HFFc6 (cell line): ENCODE measurements at places on chromosomes 2 and 18.

DNA sequence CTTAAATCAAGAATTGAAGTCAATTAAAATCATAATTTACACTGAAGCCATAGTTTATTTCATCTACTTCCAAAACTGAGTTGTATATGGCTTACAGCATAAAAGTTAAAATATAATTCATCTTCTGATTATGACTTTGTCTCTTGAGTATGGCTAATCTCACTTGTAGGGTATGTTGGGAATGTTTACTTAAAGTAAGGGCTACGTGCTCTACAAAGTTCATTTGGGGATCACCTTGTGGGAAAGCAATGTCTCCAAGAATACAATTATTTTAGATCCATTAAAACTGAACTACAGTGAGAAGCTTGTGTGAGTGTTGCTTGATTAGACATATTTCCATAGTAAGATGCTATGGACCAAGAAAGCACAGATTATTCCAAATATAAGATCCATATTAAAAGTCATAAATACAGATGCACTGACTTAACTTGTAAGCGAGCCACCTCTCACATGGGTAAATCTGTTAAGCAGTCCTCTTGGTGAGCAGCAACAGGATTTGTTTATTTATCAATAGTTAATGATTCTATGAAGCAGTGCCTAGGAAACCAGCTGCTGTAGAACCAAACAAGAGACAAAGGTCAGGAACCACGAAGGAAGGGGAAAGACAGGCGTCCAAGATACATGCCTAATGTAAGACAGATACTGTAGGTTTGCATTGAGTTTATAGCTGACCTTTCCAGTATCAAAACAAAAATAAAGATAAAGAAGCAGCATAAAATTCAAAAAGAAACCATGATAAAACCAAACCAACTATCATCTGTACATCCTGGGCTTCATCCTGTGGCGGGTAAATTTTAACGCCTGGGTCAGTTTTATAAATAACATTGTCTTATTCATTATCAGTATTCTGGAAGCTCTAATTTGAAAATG lies 24.8 kb downstream of the DSG4 start:
- DNase-seq, result no peak

GRCh38 chr2:207920321-207920720 lies 105.0 kb downstream of the PLEKHM3 start:
- DNase-seq, result no peak

DNA sequence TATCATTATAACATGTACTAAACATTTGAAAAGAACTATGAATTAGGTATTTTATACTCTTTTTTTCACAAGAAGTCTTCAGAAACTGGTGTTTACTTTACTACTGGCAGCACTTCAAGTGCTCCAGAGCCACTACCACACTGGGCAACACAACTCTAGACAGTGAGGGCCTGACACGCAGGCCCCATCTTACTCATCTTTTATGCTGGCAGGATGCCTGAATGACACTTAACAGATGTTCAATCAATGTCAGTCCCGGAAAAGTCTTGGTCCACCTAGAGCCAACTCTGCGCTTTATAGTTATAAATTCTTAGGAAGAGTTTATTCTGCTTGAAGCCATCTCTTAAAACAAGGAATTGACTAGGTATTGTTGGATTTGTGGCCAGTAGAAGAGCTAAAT lies 8.7 kb upstream of the WIPF1 start:
- DNase-seq, result peak; percentile 83

- no peak for DNase-seq
These were observed 113.6 kb downstream of the MRO start for GRCh38 chr18:50706199-50706598.

GRCh38 chr2:230898016-230898712 lies 26.9 kb downstream of the GPR55 start:
- no peak for DNase-seq

- DNase-seq, result no peak
These were observed 16.3 kb upstream of the ITGA4 start for GRCh38 chr2:181440919-181441318.

DNA sequence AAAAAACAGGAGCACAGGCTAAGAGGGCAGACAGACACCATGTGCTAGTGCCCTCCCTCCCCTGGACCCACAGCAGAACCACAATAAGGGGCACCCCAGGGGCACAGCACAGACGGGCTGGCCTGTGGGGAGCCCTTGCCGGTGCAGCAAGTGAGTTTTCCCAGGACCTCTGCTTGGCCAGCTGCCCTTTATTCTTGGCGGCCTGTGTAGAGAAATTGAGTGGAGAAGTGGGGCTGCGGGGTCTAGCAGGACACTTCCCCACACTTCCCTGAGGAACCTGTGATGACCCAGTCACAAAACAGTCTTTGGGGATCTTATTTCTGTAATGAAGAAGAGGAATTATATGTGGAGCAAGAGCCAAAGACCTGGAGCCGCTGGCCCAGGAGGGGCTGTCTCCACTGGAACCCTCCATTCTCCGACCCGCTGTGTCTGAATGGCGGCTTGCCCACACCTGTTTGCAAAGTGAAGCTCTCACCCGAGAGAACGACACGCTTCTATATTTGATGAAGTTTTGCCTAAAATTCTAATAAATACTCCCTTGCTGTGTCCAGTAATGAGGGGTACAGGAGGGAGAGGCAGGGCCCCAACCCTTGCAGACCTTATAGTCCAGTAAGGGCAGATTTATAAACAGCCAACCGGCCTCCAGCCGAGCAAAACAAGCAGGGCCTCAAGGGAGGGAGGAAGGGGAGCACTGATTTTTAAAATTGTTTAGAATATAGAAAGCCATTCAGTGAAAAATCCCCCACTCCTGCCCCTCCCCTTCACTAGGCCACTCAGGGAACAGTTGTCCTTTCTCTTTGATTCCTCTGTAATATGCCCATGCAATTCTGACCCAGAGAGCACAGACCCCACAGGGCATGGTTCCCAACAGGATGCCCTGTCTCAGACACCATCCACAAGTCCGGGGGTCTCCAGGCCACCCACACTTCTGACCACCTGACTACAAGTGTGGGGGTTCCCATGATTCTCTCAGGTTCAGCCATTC lies 44.7 kb upstream of the SNED1 start:
- DNase-seq, result no peak

DNA sequence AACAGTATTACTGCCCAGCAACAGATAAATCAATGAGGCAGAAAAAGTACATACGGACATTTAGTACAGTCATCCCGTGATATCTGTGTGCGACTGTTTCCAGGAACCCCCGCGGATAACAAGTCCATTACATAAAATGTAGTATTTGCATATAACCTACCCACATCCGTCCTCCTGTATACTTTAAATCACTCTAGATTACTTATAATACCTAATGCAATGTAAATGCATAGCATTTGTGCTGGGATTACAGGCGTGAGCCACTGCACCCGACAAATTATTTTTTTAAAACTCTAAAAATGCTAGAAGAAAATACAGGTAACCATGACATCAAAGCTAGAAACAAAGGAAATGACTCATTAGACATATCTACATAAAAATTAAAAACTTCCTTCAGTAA lies 91.6 kb downstream of the FAM161A start:
- DNase-seq, result no peak

GRCh38 chr2:196758474-196759377 lies 40.8 kb downstream of the GTF3C3 start:
- peak; percentile 37 for DNase-seq
